Amygdala (tissue), 56 donors: ENCODE measurements at places on chromosomes 11 and 22.
A peak's percentile ranks its signal among the peaks of the same experiment; 100 is the strongest.

DNA sequence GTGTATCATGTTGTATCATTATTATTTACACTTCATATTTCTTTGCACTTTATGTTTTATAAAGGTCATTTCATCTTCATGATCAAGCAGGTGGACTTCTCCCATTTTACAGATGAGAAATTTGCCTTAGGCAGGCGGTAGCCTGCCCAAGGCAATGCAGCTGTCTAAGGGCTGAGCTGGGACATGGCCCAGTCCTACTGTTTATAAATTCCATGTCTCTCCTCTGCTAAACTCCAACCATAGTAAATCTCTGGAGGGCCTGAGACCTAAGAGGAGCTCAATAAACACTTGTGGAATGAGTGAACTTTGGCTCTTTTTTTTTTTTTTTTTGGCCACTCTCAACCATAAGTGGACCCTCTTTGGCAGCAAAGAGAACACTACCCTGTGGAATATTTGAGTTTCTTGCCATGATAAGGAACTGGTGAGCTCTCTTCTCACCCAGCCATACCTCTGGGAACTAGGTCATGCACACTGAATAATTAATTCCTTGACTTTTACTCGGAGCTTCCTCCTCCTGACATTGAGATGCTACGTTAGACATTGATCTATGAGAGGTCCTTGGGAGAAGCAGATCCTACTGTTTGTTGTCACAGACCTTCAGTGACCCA lies 29.9 kb downstream of the MICAL2 start:
- no peak for DNase-seq

DNA sequence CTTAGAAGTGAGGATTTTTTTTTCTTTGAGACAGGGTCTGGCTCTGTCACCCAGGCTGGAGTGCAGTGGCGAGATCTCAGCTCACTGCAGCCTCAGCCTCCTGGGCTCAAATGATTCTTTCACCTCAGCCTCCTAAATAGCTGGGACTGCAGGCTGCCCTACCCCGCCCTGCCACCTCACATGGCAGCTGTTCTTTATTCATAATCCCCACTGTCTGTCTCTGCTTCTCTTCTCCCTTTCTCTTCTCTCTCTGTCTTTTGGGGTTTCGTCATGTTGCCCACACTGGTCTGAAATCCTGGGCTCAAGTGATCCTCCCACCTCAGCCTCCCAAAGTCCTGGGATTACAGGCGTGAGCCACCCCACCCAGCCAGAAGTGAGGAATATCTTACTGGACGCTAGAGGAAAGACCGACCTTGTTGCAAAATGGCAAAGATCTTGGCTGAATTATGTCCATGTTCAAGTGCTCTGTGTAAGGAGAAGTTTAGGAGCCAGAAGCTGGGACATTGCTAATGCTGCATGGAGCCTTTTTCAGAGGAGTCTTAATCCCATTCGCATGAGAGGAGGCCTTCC lies 21.9 kb downstream of the KRTAP5-5 start:
- no peak for DNase-seq

DNA sequence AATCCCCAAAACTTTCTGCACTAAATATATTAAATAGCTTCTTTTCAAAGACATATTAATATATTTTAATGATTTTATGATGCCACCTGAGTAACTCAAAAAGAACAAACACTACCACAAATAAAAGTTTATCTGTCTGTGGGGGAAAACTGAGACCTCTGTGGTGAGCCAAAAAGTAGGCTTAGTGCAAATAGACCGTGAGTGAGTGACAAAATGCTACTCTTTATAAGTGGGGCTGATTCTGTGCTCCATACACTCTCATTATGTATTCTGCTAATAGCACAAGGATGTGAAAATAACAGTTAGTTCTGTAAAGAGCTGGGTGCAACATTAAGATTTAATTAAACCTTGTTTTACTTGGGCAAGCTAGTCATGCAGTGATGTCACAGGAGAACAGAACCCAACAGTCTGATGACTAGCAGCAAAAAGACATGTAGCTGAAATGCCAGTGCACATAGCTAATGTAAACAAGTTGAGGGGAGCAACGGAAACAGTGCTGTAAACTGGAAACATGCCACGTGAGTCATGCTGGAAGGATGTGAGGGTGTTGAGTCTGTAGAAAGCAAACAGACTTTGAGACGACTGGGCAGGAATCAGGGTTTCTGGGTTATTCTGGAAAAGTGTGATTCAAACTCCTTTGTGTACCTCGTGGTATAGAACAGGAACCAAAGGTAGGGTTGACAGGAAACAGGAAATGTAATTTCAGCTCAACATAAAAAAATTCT lies 1130.4 kb downstream of the LRRC4C start:
- DNase-seq, result no peak

DNA sequence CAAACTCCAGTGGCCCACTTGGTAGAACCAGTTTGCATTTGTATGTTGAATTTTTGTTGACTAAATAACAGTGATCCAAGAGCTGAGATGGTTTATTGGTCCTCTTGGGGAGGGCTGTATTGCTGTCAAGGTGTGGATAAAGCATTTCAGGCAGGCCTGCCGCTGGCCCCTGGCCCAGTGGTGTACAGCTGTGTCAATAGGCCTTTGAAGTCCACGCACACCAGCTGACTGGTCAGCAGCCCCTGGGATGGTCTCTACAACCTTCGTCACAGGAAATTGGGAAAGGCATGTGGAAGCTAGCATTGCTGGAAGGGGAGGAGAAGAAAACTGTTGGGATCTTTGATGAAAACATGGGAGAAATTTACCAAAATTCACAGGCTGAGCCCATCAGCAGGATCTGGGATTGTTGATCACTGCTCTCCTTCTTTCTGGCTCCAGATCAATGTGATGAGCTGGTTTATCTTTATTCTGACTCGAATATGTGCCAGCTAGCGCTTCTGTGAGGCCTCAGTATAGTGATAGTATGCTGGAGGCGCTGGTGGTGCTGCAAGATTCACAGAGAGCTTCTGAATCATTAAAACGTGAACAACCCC lies 12.5 kb upstream of the E2F8 start:
- no peak for DNase-seq

DNA sequence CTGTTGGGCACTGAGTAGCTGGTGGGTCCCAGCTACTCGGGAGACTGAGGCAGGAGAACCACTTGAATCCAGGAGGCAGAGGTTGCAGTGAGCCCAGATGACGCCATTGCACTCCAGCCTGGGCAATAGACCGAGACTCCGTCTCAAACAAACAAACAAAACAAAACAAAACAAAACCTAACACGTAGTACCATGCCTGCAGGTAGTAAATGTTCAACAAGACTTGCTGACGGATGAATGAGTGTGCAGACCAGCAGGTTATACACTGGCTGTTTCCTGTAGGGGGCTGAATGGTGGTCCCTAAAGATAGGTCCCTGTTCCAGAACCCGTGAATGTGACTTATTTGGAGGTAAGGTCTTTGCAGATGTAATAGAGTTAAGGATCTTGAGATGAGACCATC lies 12.8 kb upstream of the MRGPRD start:
- no peak for DNase-seq

GRCh38 chr22:22667966-22668880 lies 23.8 kb downstream of the GGTLC2 start:
- DNase-seq, result no peak

GRCh38 chr11:65491614-65492386 lies 7.0 kb upstream of the MALAT1 start:
- peak; percentile 79 for DNase-seq

DNA sequence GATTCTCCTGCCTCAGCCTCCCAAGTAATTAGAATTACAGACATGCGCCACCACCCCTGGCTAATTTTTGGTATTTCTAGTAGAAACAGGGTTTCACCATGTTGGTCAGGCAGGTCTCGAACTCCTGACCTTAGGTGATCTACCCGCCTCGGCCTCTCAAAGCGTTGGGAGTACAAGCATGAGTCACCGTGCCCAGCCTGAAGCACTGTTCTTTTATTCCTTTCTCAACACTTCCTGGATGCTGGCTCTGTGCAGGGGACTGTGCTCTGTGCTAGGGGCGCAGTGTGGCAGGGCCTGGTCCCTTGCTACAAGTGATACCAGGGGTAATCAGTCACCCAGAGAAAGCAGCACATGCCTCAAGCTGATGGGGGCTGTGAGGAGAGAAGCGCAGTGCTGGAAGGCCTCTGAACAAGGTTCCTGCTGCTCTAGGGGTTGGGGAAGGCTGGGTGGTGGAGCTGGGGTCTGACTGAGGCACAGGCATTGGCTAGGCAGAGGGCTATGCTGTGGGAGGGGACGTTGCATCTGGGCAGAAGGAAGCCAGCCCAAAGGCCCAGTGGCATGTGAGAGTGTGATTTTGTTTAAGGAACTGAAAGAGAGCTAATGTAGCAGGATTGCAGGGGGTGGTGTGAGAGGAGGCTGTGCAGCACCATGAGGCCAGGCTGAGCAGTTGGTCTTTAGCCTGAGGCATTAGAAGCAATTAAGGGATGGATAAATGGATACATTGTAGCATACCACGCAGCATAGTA lies 42.5 kb downstream of the CABIN1 start:
- no peak for DNase-seq

- no peak for DNase-seq
These were observed 133.6 kb downstream of the SHANK2 start for GRCh38 chr11:71118671-71119250.

- no peak for DNase-seq
These were observed 97.0 kb upstream of the CD82 start for GRCh38 chr11:44468345-44468988.
